ENCODE measurements at places on chromosomes 7 and 10.

GRCh38 chr7:16594676-16595075 is 50.9 kb downstream of the ANKMY2 start:
- peaks cover 22% of the 10 kb centered on the region for H3K4me1 ChIP-seq
- H3K4me3 ChIP-seq: no peak overlapping the region
- no peak for DNase-seq
- no peaks in the 10 kb centered on the region for H3K27me3 ChIP-seq

- H3K27ac ChIP-seq: no peak overlapping the region
- H3K36me3 ChIP-seq: no peaks in the 10 kb centered on the region
- peaks cover 45% of the 10 kb centered on the region for H3K27me3 ChIP-seq
- H3K4me1 ChIP-seq: peaks cover 12% of the 10 kb centered on the region
Observed at GRCh38 chr10:68237173-68237572, 5.3 kb upstream of the ATOH7 start.

DNA sequence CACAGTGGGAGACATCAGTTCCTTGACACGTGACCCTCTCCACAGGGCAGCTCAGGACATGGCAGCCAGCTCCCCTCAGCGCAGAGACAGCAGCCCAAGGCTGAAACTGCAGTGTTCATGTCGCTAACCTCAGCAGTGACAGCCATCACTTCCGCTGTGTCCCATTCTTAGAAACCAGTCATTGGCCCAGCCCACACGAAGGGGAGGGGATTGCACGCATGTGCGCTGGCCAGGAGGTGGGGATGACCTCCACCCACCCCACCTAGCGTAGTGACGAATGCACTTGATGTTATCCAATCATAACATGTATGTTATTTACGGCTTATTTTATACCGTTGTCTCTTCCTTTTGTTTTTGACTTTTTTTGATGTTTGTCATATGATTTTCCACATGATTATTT is 36.9 kb upstream of the EGFR start:
- no peaks in the 10 kb centered on the region for H3K4me1 ChIP-seq
- no peak overlapping the region for H3K4me3 ChIP-seq
- no peak for DNase-seq
- H3K27ac ChIP-seq: no peak overlapping the region
- no peaks in the 10 kb centered on the region for H3K36me3 ChIP-seq

- no peak overlapping the region for H3K4me3 ChIP-seq
- H3K36me3 ChIP-seq: no peaks in the 10 kb centered on the region
- H3K4me1 ChIP-seq: no peaks in the 10 kb centered on the region
- H3K27ac ChIP-seq: no peak overlapping the region
- H3K27me3 ChIP-seq: peaks cover 9% of the 10 kb centered on the region
- no peak for DNase-seq
Observed at GRCh38 chr7:68862736-68863135, 735.5 kb upstream of the AUTS2 start.

- DNase-seq: no peak
- no peak overlapping the region for H3K27ac ChIP-seq
- peaks cover 8% of the 10 kb centered on the region for H3K27me3 ChIP-seq
- no peak overlapping the region for H3K4me3 ChIP-seq
- no peaks in the 10 kb centered on the region for H3K4me1 ChIP-seq
Observed at GRCh38 chr7:96738705-96739104, 29.1 kb upstream of the SEM1 start.

GRCh38 chr10:76047521-76047920 is 616.1 kb downstream of the LRMDA start:
- no peak overlapping the region for H3K27ac ChIP-seq
- no peak for DNase-seq
- H3K36me3 ChIP-seq: peaks cover 11% of the 10 kb centered on the region
- H3K27me3 ChIP-seq: peaks cover 3% of the 10 kb centered on the region
- H3K4me1 ChIP-seq: peaks cover 44% of the 10 kb centered on the region
- no peak overlapping the region for H3K4me3 ChIP-seq

GRCh38 chr10:86107131-86107530 is 259.5 kb downstream of the GRID1 start:
- peaks cover 22% of the 10 kb centered on the region for H3K27me3 ChIP-seq
- H3K27ac ChIP-seq: no peak overlapping the region
- DNase-seq: no peak
- peaks cover 11% of the 10 kb centered on the region for H3K4me1 ChIP-seq
- H3K36me3 ChIP-seq: no peaks in the 10 kb centered on the region

DNA sequence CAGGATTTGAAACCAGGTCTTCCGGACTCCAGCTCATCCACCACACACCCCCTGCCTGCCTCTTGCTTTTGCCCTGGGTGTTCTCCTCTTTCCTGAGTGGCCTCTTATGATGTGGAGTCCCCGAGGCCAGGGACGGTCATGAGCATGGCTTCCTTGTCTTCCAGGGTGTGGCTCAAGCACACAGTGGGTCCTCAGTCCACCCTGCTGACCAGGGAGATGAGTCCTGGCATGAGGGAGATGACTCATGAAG is 32.8 kb downstream of the DNAJB12 start:
- no peak for DNase-seq
- H3K36me3 ChIP-seq: no peaks in the 10 kb centered on the region
- H3K27me3 ChIP-seq: peaks cover 1% of the 10 kb centered on the region
- H3K27ac ChIP-seq: no peak overlapping the region
- H3K4me1 ChIP-seq: peaks cover 80% of the 10 kb centered on the region
- H3K4me3 ChIP-seq: no peak overlapping the region

DNA sequence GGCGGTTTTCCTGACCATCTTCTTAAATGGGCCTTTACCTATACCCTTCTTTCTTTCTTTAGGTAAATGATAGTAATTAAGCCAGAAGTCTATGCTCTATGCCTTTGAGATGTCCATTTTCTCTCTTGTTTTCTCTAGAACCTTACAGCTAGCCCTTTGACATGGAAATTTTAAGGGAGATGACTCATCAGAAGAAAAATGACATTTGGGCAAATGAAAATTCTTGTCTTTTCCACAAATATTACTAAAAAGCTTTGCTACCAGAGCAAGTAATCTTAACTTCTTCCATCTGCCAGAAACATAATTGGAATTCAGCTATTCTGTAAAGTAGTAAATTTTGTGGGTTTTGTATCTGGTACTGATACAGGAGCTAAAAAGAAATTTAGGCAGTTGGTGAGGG is 59.5 kb downstream of the CCDC3 start:
- no peak overlapping the region for H3K27ac ChIP-seq
- peaks cover 5% of the 10 kb centered on the region for H3K4me1 ChIP-seq
- no peaks in the 10 kb centered on the region for H3K36me3 ChIP-seq
- no peak for DNase-seq
- no peak overlapping the region for H3K4me3 ChIP-seq

DNA sequence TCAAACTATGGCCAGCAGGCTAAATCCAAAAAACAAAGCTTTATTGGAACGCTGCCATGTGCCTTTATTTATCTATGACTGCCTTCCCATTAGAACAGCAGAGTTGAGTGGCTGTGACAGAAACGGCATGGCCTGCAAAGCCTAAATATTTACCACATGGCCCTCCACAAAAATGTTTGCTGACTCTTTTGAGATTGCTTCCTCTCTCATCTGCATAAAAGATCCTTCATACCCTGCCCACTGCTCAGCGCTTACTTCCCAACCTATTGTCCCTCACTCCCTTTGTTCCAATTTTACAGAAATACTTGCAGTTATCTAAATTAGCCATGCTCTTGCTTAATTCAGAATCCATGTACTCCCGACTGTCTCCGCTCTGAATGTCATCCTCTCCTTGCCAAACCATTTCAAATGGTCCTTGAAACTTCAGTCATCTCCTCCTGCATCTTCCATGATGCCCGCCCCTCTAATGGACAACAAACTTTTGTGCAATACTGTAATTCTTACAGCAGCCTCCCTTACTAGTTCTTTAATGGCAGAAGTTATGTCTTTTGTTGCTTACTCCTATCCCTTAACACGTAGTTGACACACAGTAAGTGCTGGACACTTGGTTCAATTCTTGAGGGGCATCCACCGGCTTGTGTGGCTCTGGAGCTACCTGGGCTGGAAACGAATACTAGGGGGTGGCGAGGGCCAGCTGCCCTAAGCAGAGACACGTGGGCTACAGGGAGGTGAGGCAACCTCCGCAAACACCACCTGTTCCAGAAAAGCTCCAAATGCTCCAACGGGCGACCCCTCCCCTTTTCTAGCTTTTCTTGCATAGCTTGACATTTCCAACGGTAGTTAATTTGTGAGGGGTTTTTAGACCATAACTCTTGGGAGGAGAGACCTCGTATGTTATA is 832 bp downstream of the XRCC2 start:
- peaks cover 18% of the 10 kb centered on the region for H3K36me3 ChIP-seq
- peak overlapping the region; percentile 98 for H3K4me3 ChIP-seq
- H3K27ac ChIP-seq: peak overlapping the region; percentile 15
- peaks cover 9% of the 10 kb centered on the region for H3K27me3 ChIP-seq
- H3K4me1 ChIP-seq: peaks cover 14% of the 10 kb centered on the region

- H3K27ac ChIP-seq: no peak overlapping the region
- no peak overlapping the region for H3K4me3 ChIP-seq
- H3K36me3 ChIP-seq: no peaks in the 10 kb centered on the region
- no peak for DNase-seq
Observed at GRCh38 chr7:114432703-114433102, 18.1 kb downstream of the FOXP2 start.

GRCh38 chr7:111806232-111806631 is 243.9 kb upstream of the IMMP2L start:
- no peaks in the 10 kb centered on the region for H3K27me3 ChIP-seq
- peaks cover 6% of the 10 kb centered on the region for H3K4me1 ChIP-seq
- H3K4me3 ChIP-seq: no peak overlapping the region
- no peak for DNase-seq
- peak overlapping the region; percentile 39 for H3K27ac ChIP-seq
- peaks cover 51% of the 10 kb centered on the region for H3K36me3 ChIP-seq

DNA sequence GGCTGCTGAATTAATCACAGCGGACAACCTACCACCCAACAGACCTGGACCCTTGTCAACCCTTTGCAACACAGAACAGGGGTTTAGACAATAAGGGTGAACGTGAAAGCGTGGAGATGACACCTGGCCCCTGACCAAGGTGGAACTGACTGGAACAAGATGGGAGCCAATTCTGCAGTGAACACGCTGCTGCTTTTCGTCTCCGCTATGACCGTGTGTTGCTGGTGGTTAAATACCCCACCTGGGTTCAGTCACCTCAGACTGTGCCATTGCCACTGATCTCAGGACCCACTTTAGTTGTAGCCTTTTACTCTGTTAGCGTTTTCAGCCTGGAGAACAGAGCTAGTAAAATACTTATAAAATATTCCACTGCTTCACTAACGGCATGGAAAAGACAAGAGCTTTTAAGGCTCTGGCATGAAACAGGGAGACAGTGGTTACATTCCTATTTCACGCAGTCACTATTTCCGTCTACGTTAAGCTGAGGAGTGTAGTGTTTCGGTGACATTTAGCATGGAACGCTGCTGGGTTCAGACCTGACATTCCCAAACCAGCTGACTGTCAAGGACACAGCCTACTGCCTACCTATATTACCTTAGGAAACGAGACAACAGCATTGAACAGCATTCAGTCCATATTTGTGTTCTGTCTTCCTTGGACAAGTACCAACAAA is 119.5 kb upstream of the PRSS1 start:
- peaks cover 42% of the 10 kb centered on the region for H3K27me3 ChIP-seq
- DNase-seq: no peak
- H3K4me3 ChIP-seq: no peak overlapping the region
- H3K27ac ChIP-seq: no peak overlapping the region
- H3K36me3 ChIP-seq: no peaks in the 10 kb centered on the region

- no peak overlapping the region for H3K27ac ChIP-seq
- DNase-seq: no peak
- no peaks in the 10 kb centered on the region for H3K36me3 ChIP-seq
- peaks cover 15% of the 10 kb centered on the region for H3K27me3 ChIP-seq
Observed at GRCh38 chr7:137682596-137682995, 164.2 kb downstream of the DGKI start.

DNA sequence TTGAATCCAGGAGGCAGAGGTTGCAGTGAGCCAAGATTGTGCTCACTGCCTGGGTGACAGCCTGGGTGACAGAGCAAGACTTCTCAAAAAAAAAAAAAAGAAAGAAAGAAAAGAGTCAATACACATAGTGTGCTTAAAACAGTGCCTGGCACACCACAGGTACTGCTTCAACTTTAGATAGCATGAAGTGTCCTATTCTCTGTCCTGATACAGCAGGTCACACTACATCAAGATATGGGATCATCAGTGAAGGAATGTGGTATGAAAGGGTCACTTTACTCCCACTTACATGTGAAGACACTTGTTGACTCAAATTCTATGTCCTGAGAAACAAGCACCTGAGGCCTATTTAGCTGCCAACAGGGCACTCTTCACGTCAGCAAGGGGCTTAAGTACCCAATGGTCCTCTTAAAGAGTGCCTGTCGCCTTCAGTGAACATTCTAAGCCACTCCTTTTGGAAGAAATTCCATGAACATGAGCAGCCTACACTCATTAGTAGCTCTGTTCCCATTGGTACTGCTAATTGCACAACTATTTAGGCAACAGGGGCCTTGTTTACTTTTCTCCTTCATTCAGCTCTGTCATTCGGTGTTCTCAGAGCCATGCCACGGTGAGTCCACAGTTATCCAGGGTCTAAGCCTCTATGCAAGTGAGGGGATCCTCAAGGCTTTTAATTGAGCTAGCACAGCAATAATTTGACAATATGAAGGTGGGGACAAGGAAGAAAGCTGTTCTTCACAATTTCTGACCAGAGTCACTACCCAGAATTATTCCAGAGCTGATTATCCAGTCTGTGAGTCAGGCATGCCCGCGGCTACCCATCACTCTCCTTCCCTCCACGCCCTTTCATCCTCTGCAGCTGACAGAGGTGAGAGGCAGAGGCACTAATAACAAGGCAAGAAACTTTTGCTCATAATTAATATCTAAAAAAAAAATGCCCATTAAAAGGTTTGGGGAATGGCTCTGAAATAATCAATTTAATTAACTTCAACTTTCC is 56.6 kb upstream of the PTN start:
- DNase-seq: no peak
- H3K4me3 ChIP-seq: no peak overlapping the region
- H3K4me1 ChIP-seq: no peaks in the 10 kb centered on the region

DNA sequence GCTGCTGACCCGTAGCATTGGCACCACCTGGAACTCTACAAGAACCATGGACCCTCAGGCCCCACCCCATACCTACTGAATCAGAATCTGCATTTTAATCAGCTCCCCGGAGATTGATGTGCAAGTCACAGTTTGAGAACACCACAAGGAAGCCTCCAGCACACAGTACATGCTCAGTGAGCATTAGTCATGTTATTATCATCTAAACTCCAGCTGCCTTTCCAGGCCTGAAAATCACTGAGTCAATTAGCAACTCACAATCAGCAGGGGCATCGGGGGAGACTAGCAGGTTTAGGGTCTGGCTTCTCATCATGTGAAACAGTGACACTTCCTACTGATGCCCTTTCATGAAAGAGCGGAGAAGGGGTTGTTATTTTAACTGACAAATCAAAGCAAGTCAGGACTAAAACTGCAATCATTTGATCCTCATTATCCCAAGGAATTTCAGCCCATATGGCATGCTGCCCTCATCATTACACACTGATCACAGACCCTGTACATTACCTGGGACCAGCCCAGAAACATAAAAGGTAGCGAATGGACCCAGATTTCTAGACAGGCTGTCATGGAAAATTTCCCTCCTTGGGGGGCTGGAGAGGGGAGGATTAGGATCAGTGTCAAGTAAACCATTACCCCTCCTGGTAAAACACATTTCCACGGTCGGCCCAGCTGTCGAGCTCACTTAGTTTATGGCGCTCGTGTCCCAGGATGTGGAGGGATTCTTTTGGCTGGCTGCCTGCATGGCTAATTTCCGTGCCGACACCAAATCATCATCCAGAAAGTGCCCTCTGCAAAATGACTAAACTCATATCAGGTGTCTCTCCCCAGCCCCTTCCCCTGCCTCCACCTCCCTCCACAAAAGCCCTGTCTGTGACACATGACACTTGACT is 122.8 kb downstream of the PRLHR start:
- DNase-seq: peak; percentile 49
- H3K27ac ChIP-seq: peak overlapping the region; percentile 33
- H3K4me1 ChIP-seq: peaks cover 43% of the 10 kb centered on the region
- H3K4me3 ChIP-seq: peak overlapping the region; percentile 47

- no peaks in the 10 kb centered on the region for H3K36me3 ChIP-seq
- H3K4me1 ChIP-seq: peaks cover 5% of the 10 kb centered on the region
- no peak overlapping the region for H3K4me3 ChIP-seq
Observed at GRCh38 chr10:58867683-58868082, 308.8 kb upstream of the PHYHIPL start.

Measured in nephron progenitor cell (in vitro differentiated cells).